Uterus (tissue), 4 donors: ENCODE measurements at places on chromosomes 12 and 14. TPM values are rescaled to one million over a fixed set of nuclear protein-coding genes. Genes with fewer than 3 reads are reported as not detected.

GRCh38 chr14:60722357-60723115 lies 1.6 kb downstream of the SIX4 start:
- DNase-seq, result peak; percentile 22
- no peaks in the 10 kb centered on the region for H3K4me1 ChIP-seq
- no peaks in the 10 kb centered on the region for H3K36me3 ChIP-seq
- no peaks in the 10 kb centered on the region for H3K27me3 ChIP-seq

DNA sequence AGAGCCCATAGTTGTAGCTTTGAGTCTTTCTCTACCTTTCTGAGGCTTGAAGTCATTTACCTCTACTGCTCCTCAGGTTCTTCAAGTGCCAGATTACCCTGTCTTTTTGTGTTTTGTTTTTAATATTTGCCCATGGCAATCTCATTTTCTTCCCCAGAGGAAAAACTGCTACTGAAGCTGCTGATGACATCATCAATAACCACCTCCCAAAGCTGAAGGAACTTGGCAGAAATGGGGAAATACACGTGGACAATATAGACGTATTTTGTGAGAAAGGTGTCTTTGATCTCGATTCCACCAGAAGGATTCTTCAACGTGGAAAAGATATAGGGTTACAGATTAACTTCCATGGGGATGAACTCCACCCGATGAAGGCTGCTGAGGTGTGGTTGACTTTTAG lies 17.1 kb downstream of the AMDHD1 start:
- no peak overlapping the region for H3K4me3 ChIP-seq
- no peaks in the 10 kb centered on the region for H3K36me3 ChIP-seq
- H3K27ac ChIP-seq, result no peak overlapping the region
- no peaks in the 10 kb centered on the region for H3K27me3 ChIP-seq
- H3K4me1 ChIP-seq, result no peaks in the 10 kb centered on the region

GRCh38 chr12:7729746-7730145 lies 17.4 kb downstream of the CLEC4C start:
- no peaks in the 10 kb centered on the region for H3K27me3 ChIP-seq
- H3K4me1 ChIP-seq, result no peaks in the 10 kb centered on the region
- DNase-seq, result no peak
- no peaks in the 10 kb centered on the region for H3K36me3 ChIP-seq
- H3K4me3 ChIP-seq, result no peak overlapping the region

- H3K27me3 ChIP-seq, result no peaks in the 10 kb centered on the region
- peaks cover 9% of the 10 kb centered on the region for H3K4me1 ChIP-seq
- DNase-seq, result no peak
- no peak overlapping the region for H3K4me3 ChIP-seq
- no peak overlapping the region for H3K27ac ChIP-seq
- H3K36me3 ChIP-seq, result no peaks in the 10 kb centered on the region
These were observed 3.6 kb downstream of the CMKLR1 start for GRCh38 chr12:108335349-108336119.

DNA sequence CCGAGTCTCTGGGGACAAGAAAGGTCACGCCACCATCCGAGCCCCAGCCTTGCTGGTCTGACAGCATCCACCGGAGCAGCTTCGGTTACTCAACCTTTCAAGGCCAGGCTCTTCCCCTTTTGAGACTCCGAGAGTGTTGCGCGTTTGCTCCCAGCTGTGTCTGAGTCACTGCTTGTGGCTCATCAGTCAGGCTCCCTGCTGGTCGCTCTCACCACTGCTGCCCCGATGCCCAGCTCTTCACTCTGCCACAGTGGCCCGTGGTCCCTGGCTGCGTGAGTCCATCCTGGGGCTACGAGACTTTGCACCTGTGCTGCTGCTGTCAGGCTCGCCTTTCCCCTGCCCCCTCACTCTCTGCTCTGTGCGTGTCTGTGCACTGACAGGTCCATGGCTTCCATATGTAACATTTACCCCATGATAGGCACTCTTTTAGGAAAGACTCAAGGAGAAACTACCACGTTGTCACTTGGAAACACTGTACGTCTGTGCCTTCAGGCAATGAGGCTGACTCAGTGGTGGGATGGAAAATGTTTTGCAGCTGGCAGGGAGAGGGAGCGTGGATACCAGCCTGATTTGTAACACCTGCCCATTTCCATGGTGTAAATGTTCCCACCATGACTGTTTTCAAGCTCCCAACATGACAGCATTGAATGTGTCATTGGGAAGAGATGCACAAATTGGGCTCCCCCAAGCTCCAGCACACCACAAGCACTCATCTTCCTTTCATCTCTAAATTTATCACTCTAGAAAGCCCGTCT lies 350.7 kb downstream of the TMEM132D start:
- no peaks in the 10 kb centered on the region for H3K36me3 ChIP-seq
- DNase-seq, result no peak
- H3K27ac ChIP-seq, result no peak overlapping the region
- H3K4me1 ChIP-seq, result no peaks in the 10 kb centered on the region
- H3K27me3 ChIP-seq, result no peaks in the 10 kb centered on the region

DNA sequence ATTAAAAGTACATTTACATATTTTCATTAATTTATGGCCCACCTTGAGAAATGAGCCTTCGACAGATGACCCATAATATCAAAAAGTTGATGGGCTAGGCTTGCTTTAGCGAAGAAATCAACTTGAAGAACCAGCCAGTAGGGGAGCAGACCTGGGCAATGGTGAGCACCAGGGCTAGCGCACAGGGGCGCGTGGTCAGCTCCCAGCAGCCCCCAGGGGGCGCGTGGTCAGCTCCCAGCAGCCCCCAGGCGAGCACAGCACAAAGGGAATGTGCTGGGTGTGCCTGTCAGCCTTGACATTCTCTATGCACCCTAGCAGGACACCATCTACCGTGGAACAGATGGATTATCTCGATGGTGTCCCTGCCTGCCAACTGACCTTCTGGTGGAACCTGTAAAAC lies 15.3 kb upstream of the SOX5 start:
- no peaks in the 10 kb centered on the region for H3K27me3 ChIP-seq
- DNase-seq, result no peak
- H3K4me3 ChIP-seq, result no peak overlapping the region
- no peak overlapping the region for H3K27ac ChIP-seq
- H3K4me1 ChIP-seq, result no peaks in the 10 kb centered on the region

GRCh38 chr12:102484017-102484416 lies 3.7 kb upstream of the IGF1 start:
- H3K4me3 ChIP-seq, result no peak overlapping the region
- no peak for DNase-seq
- no peaks in the 10 kb centered on the region for H3K36me3 ChIP-seq
- H3K27me3 ChIP-seq, result no peaks in the 10 kb centered on the region

DNA sequence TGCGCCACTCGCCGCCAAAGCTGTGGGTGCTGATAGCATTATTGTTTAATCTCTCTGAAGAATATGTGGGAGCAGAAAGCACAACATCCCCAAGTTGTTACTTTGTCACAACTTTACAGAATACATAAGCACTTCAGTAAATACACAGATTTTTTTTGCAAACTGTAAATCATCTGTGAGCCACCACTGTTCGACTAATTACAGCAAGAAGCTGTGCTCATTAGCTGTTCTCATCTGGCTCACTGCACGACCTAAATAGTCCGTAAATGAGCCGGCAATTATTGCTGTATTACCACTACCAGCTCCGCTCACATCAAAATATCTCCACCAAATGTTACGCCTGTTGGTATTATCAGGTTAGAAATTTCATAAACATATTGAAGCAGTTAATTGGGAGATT lies 228.9 kb upstream of the PRKD1 start:
- H3K27ac ChIP-seq, result no peak overlapping the region
- no peaks in the 10 kb centered on the region for H3K4me1 ChIP-seq
- no peaks in the 10 kb centered on the region for H3K36me3 ChIP-seq
- H3K27me3 ChIP-seq, result no peaks in the 10 kb centered on the region
- no peak overlapping the region for H3K4me3 ChIP-seq

DNA sequence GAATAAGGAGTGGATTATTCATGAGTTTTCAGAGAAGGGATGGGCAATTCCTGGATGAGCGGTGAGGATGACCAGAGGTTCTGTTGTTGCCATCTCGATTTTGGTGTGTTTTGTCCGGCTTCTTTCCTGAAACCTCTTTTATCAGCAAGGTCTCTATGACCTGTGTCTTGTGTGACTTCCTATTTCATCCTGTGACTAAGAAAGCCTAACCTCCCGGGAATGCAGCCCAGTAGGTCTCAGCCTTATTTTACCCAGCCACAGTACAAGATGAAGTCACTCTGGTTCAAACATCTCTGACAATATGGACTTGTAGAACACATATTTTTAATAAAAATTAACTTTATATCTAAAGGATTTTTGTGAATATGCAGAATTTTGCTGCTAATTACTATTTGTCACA lies 716.4 kb downstream of the FSCB start:
- DNase-seq, result no peak
- no peak overlapping the region for H3K27ac ChIP-seq
- no peaks in the 10 kb centered on the region for H3K36me3 ChIP-seq
- no peaks in the 10 kb centered on the region for H3K27me3 ChIP-seq
- no peak overlapping the region for H3K4me3 ChIP-seq
- no peaks in the 10 kb centered on the region for H3K4me1 ChIP-seq

GRCh38 chr14:100387450-100387849 lies 64.3 kb downstream of the SLC25A47 start:
- H3K4me1 ChIP-seq, result no peaks in the 10 kb centered on the region
- H3K36me3 ChIP-seq, result no peaks in the 10 kb centered on the region
- H3K27me3 ChIP-seq, result no peaks in the 10 kb centered on the region
- DNase-seq, result no peak
- H3K4me3 ChIP-seq, result no peak overlapping the region
- H3K27ac ChIP-seq, result no peak overlapping the region

- DNase-seq, result no peak
- no peaks in the 10 kb centered on the region for H3K4me1 ChIP-seq
- H3K27me3 ChIP-seq, result no peaks in the 10 kb centered on the region
- no peak overlapping the region for H3K4me3 ChIP-seq
- H3K27ac ChIP-seq, result no peak overlapping the region
These were observed 70.4 kb downstream of the KITLG start for GRCh38 chr12:88509851-88510250.

The TROAP gene
- not detected for total RNA-seq

The HOXC4 gene
- not detected for total RNA-seq

The C1S gene
- 554 TPM for total RNA-seq

The TTC8 gene
- 20.9 TPM for total RNA-seq

The FRMD6 gene
- 97.4 TPM for total RNA-seq
